ENCODE measurements at places on chromosomes 1 and 21.

DNA sequence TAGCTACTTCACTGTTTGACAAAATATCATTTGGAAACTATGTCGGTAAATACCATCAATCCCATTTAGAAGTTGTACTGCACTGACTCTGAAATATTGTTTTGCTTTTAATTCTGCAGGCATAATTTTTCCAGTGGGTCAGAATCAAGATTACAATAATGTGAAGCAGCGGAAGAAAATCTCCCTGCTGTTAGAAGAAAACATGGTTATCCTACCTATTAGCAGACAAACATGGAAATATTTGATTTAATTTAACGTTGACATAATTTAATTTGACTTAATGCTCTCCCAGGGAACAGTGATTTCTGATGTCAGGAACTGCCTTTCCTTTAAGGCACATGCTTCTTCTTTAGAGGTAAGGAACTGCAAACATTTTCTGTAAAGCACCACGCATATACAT lies 634.0 kb downstream of the LTN1 start:
- no peak for DNase-seq

GRCh38 chr1:116686723-116687352 lies 19.3 kb upstream of the IGSF3 start:
- DNase-seq, result no peak

- peak; percentile 54 for DNase-seq
Measured at GRCh38 chr1:94727846-94728715, 92.1 kb upstream of the SLC44A3 start.

GRCh38 chr1:215405211-215405610 lies 161.9 kb upstream of the KCTD3 start:
- DNase-seq, result no peak

GRCh38 chr1:26035959-26036755 lies 9.8 kb downstream of the SLC30A2 start:
- DNase-seq, result peak; percentile 90

DNA sequence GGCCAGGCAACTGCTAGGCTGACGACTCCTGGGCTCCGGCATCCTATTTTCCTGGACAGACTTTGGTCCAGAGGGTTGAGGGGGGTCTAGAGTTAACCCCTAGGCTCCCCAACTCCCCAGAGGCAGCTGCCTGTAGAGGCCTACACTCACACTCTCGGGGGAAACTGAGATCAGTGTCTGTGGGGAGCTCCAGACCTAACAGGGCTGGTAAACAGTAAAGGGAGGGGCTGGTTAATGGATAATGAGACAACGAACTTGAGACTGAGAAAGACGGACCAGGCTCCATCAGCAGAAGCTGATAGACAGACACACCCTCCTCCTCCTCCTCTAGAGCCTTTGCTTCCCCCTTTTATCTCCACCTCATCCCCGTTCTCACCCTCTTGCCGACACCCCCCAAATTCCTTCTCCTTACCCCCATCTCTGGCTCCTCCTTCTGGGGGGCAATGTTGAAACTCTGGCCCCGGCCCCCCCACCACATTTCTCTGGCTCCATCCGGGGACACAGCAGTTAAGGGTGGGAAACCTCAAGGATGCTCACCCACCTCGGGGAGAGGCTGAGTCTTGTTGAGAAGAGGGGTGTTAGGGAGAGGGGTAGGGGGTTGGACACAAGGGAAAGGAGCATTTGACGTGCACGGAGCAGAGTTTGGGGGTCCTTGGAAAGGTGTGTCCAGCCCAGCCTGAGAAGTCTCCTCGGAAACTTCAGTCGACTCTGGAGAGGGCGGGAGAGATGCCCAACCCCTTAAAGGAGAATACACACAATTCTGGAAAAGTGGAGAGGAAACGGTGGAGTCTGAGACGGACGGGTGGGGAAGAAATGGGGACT lies at the start of gene MTMR11:
Gene MTMR11 (minus strand): TSS at position 710 of the 822 bp plus-strand sequence. CDS start 232 bp downstream, at position 478.
- peak; percentile 77 for DNase-seq

DNA sequence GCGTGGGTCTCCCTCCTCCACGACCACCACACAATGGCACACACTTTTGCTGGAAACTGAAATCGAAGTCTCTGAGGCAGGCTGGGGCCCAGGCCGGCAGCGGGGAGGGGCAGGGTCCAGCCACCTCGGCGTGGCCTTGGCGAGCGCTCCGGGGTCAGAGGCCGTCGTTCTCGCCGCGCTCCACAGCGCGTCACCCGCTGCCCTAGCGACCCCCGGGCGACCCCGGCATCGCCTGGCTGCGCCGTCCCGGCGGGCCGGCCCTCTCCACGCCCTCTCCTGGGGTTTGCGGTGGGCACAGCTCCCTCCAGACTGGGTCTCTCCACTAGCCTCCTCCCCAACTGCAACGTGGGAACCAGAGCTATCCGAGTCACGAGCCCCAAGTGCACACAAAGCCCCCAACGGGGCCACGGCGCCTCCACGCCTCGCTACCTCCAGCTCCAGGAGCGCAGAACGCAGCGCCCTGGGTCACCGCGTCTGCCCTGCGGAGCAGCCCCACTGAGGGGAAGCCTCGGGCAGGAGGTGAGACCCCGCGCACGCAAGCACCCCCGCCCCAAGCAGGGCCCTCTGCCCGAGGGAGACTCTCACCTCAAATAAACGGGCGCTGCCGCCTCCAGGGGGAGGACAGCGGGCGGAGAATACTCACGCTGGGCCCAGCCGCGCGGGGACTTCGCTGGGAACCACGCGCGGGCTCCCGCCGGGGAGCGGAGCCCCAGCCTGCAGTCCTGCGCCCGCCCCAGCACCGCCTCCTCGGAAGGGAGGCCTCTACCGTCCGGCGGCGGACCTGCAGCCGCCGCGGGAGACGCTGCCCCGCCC lies 134.0 kb upstream of the BARHL2 start:
- peak; percentile 84 for DNase-seq

DNA sequence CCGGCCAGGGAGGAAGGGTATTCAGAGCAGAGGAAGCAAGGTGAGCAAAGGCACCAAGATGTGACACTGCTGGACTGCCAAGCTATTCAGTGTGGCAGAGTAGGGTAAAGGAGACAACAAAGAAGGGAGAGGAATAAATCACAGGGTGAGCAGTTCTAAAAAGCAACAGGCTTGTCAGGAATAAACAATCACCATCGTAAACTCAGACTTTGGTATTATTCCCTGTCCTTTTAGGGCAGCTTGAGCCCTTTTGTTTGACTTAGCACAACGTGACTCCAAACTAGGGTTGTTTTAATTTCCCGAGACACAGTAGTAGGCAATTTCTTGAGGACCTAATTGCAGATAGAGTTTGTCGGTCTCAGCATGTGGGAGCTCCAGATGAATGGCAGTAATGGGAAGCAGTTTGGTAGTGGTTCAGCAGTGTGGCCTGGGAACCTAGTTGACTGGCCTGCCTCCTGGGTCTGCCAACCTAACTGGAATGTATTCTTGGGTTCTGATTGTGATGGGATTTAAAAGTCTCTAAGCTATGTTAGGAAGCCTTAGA lies 4.3 kb downstream of the CR1L start:
- DNase-seq, result no peak

- DNase-seq, result no peak
Measured at GRCh38 chr1:78104322-78104721, 58.6 kb downstream of the GIPC2 start.

GRCh38 chr1:160520999-160521398 lies 2.1 kb downstream of the SLAMF6 start:
- no peak for DNase-seq

DNA sequence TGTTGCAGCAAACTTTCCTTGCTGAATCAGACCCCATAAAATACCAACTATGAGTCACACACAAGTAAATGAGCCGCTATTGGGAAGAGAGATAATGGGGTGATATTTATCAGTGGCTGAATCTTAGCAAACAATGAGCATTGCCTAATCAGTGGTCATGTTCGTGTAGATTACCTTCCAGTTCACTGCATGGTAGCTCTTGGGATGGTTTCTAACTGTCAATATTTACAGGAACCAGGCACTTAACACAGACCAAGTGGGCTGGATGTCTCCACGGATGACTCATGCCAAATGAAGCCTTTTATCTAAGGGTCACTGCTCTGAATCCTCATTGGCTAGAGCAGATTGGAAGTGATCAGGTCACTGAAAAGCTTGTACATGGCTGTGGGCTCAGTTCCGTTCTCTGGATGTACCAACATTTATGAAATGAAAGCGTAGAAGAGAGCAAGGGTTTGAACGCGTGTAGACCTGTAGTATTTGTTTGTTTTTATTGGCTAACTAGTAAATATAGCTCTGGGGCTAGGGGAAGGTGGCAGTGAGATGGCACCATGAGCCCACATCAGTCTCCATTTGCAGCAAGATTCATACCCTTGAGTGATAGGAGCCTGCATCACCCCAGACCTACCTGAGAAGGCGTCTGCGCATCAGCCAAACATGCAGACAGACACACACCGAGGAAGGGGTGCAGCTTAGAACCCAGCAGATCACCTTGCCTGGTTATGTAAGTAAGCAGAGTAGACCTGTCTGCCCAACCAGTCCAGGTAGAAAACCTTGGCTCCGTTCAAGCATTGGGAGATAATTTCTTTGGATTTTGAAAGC lies 153.3 kb downstream of the TOMM20 start:
- DNase-seq, result no peak

DNA sequence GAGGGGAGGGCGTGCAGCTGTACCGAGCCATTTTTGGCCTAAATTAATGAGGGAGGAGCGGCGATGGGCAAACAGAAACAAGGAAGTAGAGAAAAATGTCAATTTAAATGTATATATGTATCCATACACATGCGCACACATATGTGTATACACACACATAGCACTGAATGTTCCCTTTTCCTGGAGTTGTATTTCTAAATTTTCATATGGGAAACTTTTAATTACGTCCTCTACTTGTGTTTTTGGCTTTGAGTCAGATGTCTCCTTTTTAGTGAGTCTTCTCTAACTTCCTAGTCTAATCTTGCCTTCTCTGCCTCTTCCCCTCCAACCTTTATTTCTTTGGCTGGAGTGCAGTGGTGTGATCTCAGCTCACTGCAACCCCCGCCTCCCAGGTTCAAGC lies 15.4 kb upstream of the CYYR1 start:
- no peak for DNase-seq

DNA sequence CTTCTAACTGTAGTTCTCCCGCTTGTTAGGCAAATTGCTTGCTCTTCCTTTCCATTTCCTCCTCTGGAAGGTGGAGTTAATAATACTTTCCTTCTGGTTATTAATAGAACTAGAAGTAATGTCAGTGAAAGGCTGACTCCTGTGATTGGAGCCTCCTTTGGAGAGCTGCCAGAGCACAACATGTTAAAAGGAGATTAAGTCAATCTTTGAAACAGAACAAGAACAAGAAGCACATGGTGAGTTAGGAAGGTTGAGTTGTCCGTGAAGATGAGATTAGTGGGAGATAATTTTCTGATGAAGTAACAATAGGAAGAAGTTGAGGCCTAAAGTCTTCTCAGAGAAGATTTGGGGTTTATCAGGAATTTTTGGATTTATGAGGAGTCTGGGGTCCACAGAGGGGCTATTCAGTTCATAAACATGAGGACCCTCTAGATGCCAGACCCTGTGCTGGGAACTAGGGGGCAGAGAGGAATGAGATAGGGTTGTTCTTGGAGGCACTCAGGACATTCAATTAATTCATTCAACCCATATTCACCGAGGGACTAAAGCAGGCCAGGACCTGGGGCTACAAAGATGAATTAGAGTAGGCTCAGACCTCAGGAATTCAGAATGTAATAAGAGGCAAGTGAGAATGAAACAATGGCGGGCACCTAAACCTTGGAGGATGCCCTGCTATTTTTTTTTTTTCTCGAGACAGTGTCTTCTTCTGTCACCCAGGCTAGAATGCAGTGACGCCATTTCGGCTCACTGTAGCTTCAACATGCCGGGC lies 40.7 kb upstream of the DHCR24 start:
- DNase-seq, result peak; percentile 78

GRCh38 chr21:43879348-43880110 lies 14.5 kb downstream of the AGPAT3 start:
- no peak for DNase-seq

- no peak for DNase-seq
Measured at GRCh38 chr1:245370175-245370825, 215.5 kb downstream of the KIF26B start.

DNA sequence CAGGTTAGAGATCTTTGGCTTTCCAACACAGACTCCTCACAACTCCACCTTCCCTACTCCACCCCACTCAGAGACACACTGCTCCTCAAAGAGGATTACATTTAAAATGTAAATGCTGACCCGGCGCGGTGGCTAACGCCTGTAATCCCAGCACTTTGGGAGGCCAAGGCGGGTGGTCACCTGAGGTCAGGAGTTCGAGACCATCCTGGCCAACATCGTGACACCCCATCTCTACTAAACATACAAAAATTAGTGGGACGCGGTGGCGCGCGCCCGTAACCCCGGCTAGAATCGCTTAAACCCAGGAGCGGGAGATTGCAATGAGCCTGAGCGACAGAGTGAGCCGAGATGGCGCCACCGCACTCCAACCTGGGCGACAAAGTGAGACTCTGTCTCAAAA lies 1.8 kb upstream of the ANP32E start:
- no peak for DNase-seq

DNA sequence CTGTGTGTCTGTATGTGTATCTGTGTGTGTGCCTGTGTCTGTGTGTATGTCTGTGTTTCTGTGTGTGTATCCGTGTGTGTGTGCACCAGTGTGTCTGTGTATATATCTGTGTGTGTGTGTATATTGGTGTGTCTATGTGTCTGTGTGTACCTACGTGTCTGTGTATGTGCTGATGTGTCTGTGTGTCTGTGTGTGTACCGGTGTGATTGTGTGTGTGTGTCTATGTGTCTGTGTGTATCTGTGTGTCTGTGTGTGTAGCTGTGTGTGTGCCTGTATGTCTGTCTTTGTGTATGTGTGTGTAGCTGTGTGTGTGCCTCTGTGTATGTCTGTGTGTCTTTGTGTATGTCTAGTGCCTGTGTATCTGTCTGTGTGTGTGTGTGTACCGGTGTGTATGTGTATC lies 32.0 kb downstream of the CAMK2N1 start:
- no peak for DNase-seq

DNA sequence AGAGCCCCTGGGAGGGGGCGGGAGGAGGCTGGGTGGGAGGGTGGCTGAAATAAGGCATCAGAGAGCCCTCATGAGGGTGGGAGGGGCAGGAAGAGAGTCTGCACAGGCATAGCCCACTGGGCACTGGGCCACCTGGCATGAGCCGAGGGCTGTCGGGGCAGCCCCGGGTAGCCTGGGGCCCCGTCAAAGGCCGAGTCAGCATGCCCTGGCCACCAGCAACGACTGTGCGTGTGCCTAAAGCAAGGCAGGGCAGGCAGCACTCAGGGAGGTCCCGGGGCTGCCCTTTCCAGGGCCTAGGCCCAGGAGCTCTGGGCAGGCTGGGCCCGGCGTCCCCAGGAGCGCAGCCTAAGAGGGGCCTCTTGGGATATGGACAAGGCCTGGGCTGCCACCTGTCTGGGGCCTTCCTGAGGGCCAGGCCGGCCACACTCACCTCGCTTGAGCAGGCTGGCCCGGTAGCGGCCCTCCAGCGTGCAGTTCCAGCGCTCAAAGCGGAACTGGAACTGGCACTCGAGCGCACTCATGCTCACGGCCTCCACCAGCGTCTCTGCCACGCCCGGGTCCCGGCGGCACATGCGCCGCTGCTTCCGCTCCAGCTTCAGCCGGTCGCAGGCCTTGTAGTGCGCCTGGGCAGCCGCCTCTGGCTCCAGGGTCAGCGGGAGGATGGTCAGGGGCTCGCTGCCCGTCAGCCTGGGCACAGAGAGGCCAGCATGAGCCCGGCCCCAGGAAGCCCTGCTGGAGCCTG lies 22.7 kb downstream of the WNT9A start:
- DNase-seq, result no peak
